ENCODE measurements at places on chromosomes 12 and 14.

DNA sequence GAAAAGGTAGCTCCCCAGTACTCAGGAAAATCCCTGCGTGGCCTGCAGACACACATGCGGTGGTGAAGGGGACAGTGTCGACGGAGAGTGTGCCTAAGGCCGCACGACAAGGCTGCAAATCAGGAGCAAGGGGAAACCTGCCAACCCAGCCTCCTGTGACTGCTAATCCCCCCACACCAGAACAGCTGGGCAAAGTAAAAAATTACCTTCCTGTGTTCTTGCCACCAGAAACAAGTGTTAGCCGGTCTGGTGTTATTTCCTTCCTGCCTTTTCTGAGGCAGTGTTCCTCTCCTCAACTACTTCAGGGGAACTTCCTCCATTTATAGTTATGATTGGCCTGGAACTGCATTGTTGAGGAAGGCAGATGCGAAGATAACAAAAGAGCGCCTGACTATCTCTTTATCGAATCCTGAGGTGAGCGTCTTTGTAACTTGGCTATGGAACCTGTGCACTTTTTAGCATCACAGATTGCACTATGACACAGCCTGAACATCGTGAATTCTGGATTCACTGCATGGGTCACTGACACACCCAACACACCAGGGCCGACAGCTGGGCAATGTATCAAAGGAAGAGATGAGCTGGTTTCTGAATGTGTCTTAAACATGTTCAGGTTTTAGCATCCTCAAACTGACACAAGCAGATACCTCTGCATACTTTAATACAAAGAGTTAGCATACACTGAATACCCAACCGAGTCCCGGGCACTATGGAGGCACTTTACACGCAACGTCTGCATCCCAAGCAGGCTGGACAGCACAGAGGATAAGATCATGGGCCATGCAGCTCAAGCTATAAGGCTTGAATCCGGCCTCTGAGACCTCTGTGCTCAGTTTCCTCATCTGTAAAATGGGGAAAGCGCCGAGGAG, 28.9 kb downstream of the SLC15A4 start:
- DNase-seq = peak; percentile 29

- DNase-seq = no peak
Observed at GRCh38 chr14:95282354-95282985, 37.2 kb downstream of the CLMN start.

DNA sequence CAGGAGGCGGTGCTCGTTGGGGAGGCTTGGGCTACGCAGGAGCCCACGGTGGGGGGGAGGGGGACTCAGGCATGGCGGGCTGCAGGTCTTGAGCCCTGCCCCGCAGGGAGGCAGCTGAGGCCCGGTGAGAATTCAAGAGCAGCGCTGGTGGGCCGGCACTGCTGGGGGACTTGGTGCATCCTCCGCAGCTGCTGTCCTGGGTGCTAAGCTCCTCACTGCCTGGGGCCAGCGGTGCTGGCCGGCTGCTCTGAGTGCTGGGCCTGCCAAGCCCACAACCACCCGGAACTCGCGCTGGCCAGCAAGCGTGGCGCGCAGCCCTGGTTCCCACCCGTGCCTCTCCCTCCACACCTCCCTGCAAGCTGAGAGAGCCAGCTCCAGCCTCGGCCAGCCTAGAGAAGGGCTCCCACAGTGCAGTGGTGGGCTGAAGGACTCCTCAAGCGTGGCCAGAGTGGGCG, 3.2 kb downstream of the METTL25 start:
- DNase-seq = no peak

GRCh38 chr12:90174198-90174510, 465.5 kb upstream of the ATP2B1 start:
- DNase-seq = no peak

GRCh38 chr12:27422697-27423096, 23.8 kb upstream of the SMCO2 start:
- DNase-seq = no peak

- DNase-seq = no peak
Observed at GRCh38 chr12:93813186-93813585, 136.0 kb downstream of the CRADD start.

DNA sequence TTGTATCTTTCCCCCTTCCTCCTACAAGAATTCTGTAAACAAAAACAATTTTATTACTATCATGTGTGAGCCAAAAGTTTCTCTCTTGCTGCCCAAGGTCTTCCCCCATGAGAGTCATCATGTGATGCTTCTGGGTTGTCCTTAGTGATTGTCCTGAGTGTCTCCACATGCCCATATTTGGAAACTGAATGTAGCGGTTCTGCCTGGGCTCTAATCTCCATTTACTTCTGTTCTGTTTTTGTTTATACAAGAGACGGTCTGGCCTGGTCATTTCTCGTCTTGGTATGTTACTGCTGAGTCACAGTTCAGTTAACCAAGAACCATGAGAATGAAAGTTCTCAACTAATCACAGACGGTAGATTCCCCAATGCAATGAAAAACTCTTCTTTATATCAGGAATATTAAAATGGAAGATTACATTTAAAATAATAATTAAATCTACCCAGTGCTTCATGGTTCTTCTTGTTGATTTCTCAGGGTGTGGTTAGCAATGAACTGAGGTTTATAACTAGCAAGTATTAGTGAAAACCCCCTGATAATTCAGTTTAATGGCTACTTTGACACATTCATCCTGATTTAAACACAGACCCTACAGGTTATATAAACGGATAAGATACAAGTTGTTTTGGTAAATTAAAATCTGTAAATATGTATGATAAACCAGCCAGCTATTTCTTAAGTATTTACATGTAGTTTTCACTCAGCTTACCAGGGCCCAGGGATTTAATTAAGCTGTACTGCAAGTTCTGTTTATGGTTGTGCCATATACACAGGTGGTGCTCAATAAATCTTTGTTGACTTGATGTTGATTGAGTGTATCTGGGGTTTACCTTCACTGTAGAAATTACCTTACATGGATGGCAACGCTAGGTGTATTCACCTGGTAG, 81.1 kb downstream of the PELI2 start:
- peak; percentile 86 for DNase-seq

DNA sequence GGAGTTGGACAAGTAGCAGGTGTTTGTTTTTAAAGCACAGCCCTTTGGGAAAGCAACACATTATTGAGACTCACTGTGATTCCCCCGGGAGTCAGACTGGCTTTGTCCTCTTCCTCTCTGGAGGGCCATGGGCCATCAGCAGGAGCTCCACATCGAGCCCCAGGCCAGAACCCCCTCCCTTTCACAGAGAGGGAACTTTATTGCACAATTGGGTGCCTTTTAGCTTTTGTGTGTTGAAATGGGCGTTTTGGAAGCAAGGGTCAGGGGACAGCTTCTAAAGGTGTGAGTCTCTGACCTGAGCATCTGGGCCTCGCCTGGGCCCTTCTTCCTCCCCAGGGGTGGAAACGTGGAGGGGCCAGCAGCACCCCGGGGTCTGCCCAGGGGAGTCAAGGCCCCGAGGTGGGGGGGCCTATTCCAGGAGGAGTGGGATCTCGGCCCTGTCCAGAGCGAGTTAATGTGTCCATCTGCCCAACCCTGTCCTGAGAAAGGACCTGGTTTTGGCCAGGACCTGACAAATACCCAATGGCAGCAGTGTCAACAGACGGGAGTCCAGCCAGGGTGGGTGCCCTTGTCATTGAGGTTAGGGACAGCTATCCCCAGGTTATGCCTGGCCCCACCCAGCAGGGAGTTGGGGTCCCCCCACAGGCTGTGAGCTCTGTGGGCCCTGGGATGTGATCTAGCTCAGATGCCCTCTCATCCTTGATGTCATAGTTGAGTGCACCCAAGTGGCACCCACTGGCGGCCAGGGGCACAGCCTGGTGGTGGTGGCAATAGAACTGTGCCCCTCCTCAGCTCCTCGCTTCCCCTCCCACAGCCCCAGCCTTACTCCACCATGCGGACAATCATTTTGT, 37.1 kb downstream of the SLC8B1 start:
- DNase-seq = no peak

GRCh38 chr12:127260999-127261398, 1006.0 kb upstream of the TMEM132C start:
- no peak for DNase-seq

- no peak for DNase-seq
Observed at GRCh38 chr14:24053548-24054323, 1.9 kb downstream of the CARMIL3 start.

DNA sequence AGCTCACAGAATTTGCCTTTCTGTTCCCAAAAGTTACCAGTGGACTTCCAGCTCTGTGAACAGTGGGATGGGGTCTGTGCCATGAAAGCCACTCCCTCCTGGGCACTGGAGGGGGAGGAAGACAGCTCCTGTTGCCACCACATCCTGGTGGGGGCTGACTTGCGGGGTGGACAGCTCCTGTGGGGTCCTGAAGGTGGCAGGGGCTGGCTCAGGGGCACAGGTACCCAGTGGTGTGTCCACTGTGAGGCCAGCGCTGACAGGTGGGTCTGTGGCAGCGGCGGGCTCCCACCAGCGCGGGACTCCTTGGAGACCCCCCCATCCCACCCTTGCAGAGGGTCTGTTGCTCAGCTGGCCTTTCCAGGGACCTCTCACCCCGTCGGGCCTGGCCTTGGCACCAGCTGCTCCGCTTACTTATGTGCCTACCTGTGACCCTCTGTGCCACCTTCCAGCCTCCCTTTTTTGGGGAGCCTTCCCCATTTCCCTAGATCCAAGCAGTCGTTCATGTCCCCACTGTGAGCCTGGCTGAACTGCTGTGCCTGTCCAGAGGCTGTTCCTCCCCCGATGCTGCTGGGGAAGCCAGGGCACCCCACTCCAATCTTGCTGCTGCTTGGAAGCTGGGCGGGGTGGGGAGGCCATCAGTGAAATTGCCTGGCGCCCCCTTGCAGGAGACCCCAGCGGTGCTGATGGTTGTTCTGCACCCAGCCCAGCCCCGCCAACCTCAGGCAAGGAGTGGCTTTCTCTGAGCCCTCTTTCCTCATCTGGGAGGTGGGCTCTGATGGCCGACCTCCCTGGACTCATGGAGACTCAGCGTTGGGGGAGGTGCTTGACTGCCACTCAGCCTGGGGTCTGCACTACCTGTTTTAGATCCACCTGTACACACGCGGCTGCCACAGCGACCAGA, 2.2 kb downstream of the TEDC1 start:
- DNase-seq = no peak

DNA sequence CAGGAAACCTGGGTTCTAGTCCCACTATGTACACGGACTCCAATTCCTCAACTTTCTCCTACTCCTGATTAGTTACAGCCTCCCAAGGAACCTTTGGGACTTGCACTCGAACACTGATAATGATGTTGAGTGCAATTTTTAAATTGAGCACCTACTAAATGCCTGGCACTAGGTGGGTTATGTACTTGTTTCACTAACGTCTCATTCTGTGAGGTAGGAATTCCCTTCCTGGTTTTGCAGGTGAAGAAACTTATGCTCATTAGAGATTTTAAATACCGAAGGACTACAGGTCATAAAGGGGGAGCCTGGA, 536 bp downstream of the PARPBP start:
- DNase-seq = no peak

- peak; percentile 77 for DNase-seq
Observed at GRCh38 chr12:55068416-55069010, 48.7 kb downstream of the NEUROD4 start.

DNA sequence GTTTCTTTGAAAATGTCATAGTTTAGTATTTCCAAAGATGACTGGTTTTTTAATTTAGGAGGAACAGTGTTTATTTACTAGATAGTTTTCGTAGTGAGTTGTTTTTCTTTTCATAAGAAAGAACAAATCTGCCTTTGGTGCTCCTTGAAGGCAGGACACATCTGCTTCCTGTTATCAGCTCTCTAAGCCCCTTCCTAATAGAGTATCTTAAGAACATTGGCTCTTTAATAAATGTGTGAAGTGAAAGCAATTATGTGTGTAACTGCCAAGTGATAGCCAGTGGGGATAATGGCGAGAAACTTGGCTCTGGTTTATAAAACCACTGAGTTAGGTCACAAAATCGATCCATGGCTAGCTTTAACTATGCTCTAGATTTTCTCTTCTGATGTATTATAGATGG, 23.5 kb upstream of the PPFIBP1 start:
- no peak for DNase-seq

DNA sequence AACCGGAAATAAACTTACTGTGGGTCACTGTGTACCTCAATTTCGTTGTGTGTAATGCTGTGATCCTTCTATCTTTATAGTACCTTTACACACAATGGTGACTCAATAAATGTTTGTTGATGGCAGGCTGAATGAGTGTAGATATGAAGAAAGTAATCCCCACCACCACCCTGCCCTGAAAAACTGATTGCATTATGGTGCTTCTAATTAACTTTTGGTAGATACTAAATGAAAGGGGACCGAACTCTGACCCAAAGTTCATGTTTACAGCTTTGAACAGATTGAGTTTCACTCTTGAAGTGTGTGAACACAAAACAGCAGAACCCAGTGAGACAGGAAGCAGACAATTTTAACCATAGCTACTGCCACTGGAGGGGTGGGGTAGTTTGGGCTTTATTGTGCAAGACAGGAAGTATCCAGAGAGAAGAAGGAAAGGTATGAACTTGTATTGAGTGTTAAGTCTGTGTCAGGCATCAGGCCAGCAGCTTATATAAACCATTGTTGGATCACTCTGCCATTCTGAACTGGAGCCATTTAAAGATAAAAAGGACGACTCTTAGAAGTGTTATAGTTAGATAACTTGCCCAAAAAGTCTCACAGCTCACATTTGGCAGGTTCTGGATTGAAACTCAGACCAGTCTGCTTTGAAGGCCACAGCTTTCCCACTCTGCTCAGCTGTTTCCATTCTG, 197.0 kb upstream of the AMIGO2 start:
- DNase-seq = peak; percentile 63

- no peak for DNase-seq
Observed at GRCh38 chr14:68687746-68688145, 105.1 kb downstream of the ZFP36L1 start.
